ENCODE measurements at places on chromosomes 6 and 20. TPM values are rescaled to one million over a fixed set of nuclear protein-coding genes. Genes with fewer than 3 reads are reported as not detected.

The FRS3 gene
- 7.1 TPM for total RNA-seq

The C6orf58 gene
- 0.82 TPM for total RNA-seq

The MUC21 gene
- not detected for total RNA-seq

The PSORS1C1 gene
- total RNA-seq: not detected

The TRIM38 gene
- 0.77 TPM for total RNA-seq

The ELOVL2 gene
- 13.8 TPM for total RNA-seq

The APOBEC2 gene
- not detected for total RNA-seq

The SLC4A11 gene
- 0.55 TPM for total RNA-seq

The MTO1 gene
- total RNA-seq: 26.5 TPM

The ANKRD6 gene
- total RNA-seq: 20.5 TPM

The SOX18 gene
- not detected for total RNA-seq

The TMEM244 gene
- not detected for total RNA-seq

The ECT2L gene
- not detected for total RNA-seq

The PLCB4 gene
- total RNA-seq: 51.4 TPM

The TNFRSF6B gene
- not detected for total RNA-seq

The ADGRB3 gene
- 5.1 TPM for total RNA-seq

The MLN gene
- not detected for total RNA-seq

The LY6G6D gene
- total RNA-seq: not detected

The PPP1R14C gene
- 7.3 TPM for total RNA-seq

The NELFE gene
- 86.1 TPM for total RNA-seq

The ADGB gene
- not detected for total RNA-seq

The MAK gene
- 1.1 TPM for total RNA-seq

The KIF6 gene
- 2.3 TPM for total RNA-seq

The IPCEF1 gene
- 0.28 TPM for total RNA-seq

The TRMT6 gene
- 24.4 TPM for total RNA-seq

The FKBP5 gene
- 40.4 TPM for total RNA-seq

The RAET1L gene
- not detected for total RNA-seq

The SLC24A3 gene
- total RNA-seq: 0.51 TPM

The PLEKHG1 gene
- 27.6 TPM for total RNA-seq

The GID8 gene
- total RNA-seq: 62.3 TPM

The LHFPL5 gene
- not detected for total RNA-seq

The SLPI gene
- total RNA-seq: not detected

The SMPDL3A gene
- total RNA-seq: 3.6 TPM

The FAM83C gene
- not detected for total RNA-seq

The C6orf15 gene
- total RNA-seq: not detected

The GSTA3 gene
- not detected for total RNA-seq
